Uterus (tissue), 4 donors: ENCODE measurements at places on chromosomes 1 and 21. TPM values are rescaled to one million over a fixed set of nuclear protein-coding genes. Genes with fewer than 3 reads are reported as not detected.

The GON4L gene
- total RNA-seq: 53.9 TPM

DNA sequence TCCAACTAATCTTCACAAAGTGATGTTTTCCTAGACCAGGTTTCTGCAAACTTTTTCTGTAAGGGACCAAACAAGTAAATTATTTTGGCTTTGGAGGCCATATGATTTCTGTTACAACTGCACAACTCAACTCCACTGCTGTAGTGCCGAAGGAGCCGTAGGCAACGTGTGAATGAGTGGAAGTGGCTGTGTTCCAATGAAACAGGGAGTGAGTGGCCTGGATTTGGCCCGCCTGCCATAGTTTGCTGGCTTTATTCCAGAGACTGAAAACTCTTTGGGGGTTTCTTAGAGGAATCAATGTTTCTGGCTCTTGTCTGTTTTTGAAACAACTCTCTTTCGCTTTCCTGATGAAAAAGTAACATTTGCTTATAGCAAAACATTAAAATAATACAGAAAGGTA is 12.6 kb upstream of the ACTL8 start:
- no peak overlapping the region for H3K27ac ChIP-seq
- DNase-seq: no peak
- H3K4me3 ChIP-seq: no peak overlapping the region
- H3K4me1 ChIP-seq: no peaks in the 10 kb centered on the region
- no peaks in the 10 kb centered on the region for H3K36me3 ChIP-seq

- H3K36me3 ChIP-seq: no peaks in the 10 kb centered on the region
- H3K27ac ChIP-seq: peak within 1 kb of the TSS; percentile 64
- no peak within 1 kb of the TSS for H3K4me3 ChIP-seq
- DNase-seq: peak; percentile 78
- no peaks in the 10 kb centered on the region for H3K4me1 ChIP-seq
- H3K27me3 ChIP-seq: no peaks in the 10 kb centered on the region
Observed at GRCh38 chr1:206864939-206865671, at the start of gene IL20. TSS of gene IL20 (plus strand) at chr1:206865623. CDS start at chr1:206865853, 230 bp downstream.

DNA sequence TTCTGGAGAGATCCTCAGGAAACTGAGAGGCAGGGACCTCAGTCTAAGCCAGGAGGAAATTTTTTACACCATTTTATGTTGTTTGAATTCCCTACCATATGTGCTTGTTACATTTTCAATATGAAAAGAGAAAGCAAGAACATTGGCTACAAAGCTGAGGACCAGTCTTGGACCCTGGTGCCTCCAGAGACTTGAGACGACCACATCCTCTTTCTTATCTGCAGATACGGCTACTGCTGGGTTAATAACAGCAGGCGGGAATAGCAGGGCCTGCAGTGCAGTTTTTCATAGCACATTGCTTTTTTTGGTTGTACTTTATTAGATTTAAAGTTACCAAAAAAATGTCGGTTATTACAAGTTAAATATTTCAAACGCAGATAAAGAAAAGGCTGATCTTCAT is 3.9 kb downstream of the KDM4A start:
- no peak overlapping the region for H3K4me3 ChIP-seq
- no peak for DNase-seq
- no peak overlapping the region for H3K27ac ChIP-seq
- H3K27me3 ChIP-seq: no peaks in the 10 kb centered on the region

DNA sequence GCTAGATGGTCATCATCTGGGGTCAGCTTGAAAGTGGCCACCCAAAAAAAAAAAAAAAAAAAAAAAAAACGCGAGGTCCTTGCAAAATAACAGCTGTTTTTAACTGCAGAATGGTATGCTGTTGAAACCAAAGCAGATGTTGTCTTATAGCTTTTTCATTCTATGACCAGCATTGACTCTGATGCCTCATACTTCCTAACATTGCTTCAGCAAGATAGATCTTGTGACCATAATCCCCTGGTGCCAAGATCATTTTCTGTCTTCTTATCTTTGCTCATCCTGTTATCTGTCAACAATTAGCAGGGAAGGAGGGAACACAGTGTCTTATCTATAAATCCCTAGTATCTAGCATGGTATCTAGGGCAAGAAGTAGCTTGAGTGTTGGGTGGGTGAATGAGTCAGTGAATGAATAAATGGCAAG is 181.5 kb downstream of the PLPP3 start:
- H3K36me3 ChIP-seq: no peaks in the 10 kb centered on the region
- H3K4me1 ChIP-seq: no peaks in the 10 kb centered on the region
- H3K27me3 ChIP-seq: no peaks in the 10 kb centered on the region

GRCh38 chr1:194734970-194735369 is 1548.6 kb upstream of the B3GALT2 start:
- DNase-seq: no peak
- no peak overlapping the region for H3K27ac ChIP-seq
- no peaks in the 10 kb centered on the region for H3K36me3 ChIP-seq
- no peak overlapping the region for H3K4me3 ChIP-seq

The SHC1 gene
- 149 TPM for total RNA-seq
